ENCODE measurements at places on chromosomes 1 and 21.

- no peak for DNase-seq
These were observed 14.4 kb downstream of the SLC41A1 start for GRCh38 chr1:205798577-205798976.

DNA sequence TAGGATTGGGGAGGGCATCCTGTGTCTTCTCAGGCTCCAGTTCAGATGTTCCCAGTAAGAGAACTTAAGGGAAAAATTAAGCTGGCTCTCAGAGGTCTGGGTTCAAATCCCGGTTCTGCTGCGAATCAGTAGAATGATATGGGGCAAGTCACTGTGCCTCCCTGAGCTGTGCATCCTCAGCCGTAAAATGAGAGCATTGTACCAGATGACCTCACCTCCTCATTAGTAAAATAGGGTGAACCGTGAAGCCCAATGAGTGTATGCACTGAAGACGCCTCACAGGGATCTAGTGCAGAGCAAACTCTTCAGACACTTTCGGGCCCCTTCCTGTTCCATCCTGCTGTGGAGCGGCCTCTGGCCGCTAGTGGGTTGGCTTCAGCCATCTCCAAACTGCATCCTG, 36.0 kb downstream of the SYT6 start:
- DNase-seq = no peak

GRCh38 chr1:52670604-52671003, 27.5 kb downstream of the COA7 start:
- DNase-seq = no peak

- DNase-seq = no peak
These were observed 996.2 kb downstream of the AMY1C start for GRCh38 chr1:104745875-104746274.

DNA sequence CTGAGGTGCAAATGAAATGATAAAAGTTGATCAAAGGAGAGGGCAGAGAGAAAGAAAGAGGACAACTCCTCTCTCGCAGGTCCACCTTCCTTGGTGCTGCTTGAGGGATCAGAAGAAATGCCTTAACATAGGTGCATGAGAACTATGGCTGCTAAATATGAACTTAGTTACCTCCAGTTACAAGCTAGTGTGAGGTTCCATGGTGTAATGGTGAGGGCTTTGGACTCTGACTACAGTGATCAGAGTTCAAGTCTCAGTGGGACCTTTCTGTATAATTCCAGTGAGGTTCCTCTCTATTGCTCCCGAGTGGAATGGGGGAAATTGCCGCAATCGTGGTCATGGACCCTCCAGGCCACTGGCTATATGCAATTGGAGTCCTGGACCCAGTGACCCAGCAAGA, 387.3 kb downstream of the FAM72C start:
- DNase-seq = no peak

DNA sequence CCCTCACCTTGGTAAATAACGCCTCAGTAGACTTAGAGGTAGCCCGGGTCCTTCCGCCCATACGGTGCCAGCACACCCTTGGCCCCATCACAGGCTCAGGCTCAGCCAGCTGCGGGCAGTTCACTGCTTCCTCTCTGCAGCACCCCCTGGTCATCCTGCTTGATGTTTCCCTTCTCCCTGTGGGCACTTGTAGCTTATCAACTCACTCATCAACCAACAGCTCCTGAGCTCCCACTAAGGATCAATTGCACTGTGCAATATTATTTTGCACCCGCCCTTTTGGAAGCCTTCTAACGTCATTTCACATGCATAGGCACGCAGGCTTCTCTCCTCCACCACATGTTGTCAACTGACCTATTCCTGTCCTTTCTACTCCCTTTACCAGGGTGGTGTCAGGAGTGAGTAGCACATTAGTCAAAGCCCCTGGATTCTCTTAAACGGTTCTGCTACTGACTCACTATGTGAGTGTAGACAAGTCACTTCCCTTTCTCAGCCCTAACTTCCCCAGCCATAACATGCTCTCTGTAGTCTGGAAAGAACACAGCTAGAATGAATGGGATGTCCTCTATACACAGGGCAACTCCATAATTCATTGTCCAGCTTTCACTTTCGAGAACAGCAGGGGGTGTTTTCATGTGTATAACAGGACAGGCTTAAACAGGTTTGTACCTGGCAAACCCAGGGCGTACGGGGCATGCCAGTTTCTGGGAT, 47.1 kb upstream of the IRF2BP2 start:
- DNase-seq = no peak

DNA sequence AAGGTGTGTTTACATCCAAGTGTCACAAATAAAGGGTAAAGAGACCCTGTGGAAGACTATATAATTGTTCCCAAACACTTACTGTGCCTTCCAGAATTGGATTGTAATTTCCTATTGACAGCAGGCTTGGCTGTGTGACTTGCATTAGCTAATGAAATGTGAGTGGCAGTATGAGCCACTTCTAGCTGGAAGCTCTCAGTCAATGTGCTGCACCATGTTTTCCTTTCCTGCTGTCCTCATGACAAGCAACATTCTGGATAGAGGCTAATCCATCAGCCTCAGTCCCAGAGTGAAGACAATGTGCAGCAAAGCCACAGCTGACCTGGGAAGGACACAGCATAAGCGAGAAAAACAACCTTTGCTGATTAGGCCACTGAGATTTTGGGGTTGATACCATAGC, 5.9 kb upstream of the FOXJ3 start:
- no peak for DNase-seq

DNA sequence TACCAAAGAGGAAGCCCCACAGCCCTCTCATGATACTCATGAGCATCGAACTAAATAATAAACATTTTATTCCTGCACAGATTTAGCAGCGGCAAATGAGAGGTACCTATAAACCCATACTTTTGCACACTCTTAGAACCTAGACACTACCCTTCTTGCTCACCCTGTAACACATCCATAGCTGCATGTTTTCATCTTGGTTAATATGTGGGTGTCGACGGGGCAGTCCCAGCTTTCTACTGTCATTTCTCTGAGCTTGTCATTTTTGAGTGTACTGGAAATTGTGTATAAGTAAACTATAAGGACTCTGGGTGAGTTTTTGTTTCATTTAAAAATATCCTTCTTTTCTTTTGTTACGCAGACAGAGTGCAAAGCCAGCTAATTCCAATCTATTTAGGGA, 25.5 kb downstream of the OVGP1 start:
- no peak for DNase-seq

DNA sequence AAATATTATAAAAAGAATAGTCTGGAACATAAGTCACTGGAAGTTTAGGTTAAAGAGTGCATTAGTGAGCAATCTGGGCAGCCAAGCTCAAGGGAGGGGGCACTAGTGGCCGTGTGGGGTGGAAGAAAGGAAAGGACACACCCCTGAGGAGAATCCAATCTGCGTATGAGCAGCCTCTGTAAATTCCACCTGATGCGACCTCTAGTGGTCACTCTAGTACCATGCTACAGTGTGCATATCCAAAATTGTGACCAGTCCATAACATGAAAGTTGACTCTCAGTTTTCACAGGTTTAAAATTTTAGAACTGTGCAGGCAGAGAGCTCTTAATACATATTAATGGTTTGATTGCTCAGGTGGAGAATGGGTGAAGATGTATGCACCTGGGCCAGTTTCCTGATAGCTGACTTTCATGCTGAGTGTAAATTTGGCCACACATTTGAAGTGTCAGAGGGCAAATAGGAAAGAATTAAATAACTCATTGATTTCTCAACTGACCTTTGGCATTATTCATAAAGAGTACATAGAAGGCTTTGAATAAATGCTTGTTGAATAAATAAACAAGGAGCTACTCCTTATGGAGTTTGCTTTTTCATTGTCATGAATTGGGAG, 105.9 kb upstream of the C21orf91 start:
- DNase-seq = no peak

GRCh38 chr1:223253916-223254315, 110.1 kb downstream of the SUSD4 start:
- peak; percentile 11 for DNase-seq

GRCh38 chr1:235867903-235868469, 1.3 kb upstream of the LYST start:
- no peak for DNase-seq

GRCh38 chr1:243623841-243624240, 226.2 kb downstream of the AKT3 start:
- no peak for DNase-seq

- DNase-seq = no peak
These were observed 5.3 kb downstream of the PTTG1IP start for GRCh38 chr21:44867999-44868700.

DNA sequence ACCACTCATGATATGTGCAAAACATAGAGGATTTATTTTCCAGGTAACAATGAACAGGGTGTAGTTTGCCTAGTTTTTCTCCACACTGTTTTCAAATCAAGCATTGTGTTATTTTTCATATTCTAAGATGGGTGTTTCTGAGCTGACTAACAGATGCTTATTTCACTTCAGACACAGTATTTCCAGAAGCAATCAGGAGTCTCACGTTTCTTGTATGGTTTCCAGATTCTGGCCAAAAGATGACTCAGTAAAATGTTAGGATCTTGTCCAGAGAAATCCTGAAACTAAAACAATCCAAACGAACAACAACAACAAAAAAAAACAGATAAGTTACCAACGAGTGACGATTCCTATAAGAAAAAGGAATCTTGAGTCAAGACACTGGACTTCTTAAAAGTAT, 5.3 kb downstream of the UTS2 start:
- DNase-seq = no peak

DNA sequence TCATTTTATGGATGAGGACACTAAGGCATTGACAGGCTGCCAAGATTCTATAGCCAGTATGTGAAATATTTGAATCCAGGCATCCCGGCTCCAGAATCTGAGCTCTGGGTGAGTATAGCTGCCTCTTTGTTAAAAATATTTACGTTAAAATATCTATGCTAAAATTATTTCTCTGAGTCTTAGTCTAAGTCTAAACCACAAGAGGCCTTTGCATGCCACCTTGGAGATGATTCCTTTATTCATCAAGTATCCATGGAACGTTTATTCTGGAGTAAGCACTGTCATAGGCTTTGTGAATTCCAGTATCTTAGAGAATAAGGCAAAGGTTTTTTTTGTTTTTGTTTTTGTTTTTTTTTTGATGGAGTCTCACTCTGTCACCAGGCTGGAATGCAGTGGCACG, 116.4 kb downstream of the GREM2 start:
- no peak for DNase-seq

DNA sequence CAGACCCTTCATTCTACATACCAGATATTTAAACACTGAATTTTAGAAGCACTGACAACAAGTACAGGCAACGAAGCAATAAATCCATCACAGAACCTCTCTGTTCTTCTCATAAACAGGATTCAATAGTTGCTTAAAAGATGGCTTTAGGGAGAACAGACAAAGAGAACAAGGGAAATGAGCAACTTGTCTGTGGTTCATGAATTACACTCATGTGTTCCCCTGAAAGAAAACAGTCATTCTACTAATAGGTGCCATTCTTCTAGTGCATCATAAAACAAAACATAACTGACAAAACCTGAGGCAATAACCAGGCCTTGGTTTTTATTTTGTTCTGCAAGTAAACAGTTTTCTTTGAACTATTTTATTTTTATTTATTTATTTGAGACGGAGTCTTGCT, 6.8 kb downstream of the GNL2 start:
- DNase-seq = no peak

- DNase-seq = no peak
These were observed 6.9 kb downstream of the PDE4B start for GRCh38 chr1:65799601-65800000.

GRCh38 chr1:84936116-84936810, 43.3 kb upstream of the LPAR3 start:
- no peak for DNase-seq

- no peak for DNase-seq
These were observed 180.4 kb downstream of the FGGY start for GRCh38 chr1:59477286-59477685.

DNA sequence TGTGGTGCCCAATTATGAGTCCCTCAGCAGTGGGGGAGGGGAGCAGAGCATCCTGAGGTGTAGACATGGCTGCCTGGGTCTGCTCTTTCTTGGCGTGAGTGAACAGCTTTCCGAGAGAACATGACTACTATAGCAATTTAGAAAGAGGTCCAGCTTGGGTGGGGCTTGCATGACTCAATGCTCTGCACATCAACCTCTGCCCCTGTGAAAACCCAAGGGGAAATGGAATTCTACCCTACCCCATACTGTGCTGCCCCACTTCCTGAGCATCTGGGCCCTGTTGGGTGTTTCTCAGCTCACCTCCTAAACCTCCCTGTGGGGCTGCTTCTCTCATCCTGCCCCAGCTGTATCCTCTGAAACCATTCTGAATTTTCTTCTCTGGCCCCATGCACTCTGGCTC, 8.2 kb upstream of the AZIN2 start:
- no peak for DNase-seq

DNA sequence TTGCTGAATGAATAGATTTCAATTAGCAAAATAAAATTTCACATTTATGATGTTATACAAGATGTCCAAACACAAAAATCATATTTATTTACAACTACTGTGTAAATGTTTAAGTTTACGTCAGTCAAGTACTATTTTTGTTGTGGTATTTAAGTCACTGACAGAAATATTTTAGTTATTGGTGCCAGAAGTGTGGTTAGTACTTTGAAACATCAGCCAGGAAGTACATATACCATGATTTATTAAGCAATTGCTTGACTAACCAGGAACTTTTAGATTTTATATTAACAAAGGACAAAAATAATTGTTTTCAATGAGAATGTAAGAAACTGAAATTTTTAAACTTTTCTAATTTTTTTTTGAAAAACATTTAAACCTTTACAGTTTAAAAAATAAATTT, 2.4 kb upstream of the FCRL4 start:
- DNase-seq = no peak

- peak; percentile 38 for DNase-seq
These were observed 2.1 kb upstream of the KCNA2 start for GRCh38 chr1:110608247-110608646.

- DNase-seq = no peak
These were observed 96.0 kb upstream of the BMP8A start for GRCh38 chr1:39395357-39395831.

DNA sequence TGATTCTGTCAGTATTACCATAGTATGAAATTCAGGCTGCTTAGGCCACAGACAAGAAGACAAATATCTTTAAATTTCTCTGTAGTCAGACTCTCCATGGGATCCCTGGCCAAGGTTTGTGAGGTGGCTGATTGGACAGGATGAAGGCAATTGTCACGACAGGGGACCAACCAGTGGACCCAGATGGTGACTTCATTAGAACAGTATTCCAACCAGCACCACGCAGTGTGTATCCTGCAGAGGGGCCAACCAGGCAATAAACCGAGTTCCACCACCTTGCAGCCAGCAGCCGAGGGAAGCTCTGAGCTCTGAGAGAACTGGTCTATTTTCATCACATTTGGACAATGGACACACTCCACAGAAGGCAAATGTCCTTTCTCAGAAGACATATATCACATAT, 16.1 kb downstream of the DSCAM start:
- DNase-seq = no peak

GRCh38 chr1:92791487-92792066, 6.7 kb upstream of the EVI5 start:
- DNase-seq = no peak

DNA sequence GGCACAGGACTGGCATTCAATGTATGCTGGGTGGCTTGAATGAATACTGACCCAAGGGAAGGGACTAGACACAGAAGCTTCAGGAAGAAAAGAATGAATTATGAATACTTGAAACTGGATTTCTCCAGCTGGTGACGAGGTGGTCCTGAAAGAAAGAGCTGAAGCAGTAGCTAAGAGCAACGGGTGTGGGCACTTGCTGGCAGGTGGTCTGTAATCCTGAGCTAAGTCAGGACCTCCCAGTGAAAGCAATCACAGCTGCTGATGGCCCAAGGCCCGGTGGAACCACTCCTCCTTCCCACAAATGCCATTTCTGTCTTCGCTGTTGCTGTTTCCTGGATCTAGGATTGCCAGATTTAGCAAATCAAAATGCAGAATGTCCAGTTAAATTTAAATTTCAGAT, 47.0 kb downstream of the NEK2 start:
- DNase-seq = no peak

Data from left forelimb (tissue), 1 donor.